ENCODE measurements at places on chromosomes 7 and 10.

- no peak for DNase-seq
Measured at GRCh38 chr7:20284003-20284770, 46.5 kb upstream of the ITGB8 start.

DNA sequence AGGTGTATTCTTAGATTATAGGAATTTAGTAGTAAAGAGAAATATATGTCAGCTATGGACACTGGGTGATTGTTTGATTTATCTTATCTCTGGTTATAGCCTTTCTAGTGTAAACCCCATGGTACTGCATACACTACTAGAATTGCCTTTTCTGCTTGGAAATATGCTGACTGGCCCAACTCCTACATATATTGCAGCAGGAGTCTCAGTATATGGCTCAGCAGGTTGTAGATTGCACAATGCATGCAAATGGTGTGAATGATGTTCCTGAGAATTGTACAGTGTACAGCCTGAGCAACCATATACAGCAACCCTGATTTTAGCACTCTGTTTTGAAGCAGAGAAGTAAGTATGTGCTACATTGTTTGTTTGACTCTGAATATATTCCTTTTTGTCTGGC lies 153.4 kb upstream of the NPY start:
- DNase-seq = no peak

GRCh38 chr10:6044751-6045313 lies 17.3 kb downstream of the IL2RA start:
- peak; percentile 30 for DNase-seq

- no peak for DNase-seq
Measured at GRCh38 chr10:99470327-99470726, 39.9 kb upstream of the GOT1 start.

GRCh38 chr10:3714531-3714930 lies 70.5 kb downstream of the KLF6 start:
- no peak for DNase-seq

GRCh38 chr7:150479023-150479716 lies 28.7 kb downstream of the GIMAP8 start:
- no peak for DNase-seq

- DNase-seq = no peak
Measured at GRCh38 chr7:157464971-157465886, 128.4 kb downstream of the DNAJB6 start.

DNA sequence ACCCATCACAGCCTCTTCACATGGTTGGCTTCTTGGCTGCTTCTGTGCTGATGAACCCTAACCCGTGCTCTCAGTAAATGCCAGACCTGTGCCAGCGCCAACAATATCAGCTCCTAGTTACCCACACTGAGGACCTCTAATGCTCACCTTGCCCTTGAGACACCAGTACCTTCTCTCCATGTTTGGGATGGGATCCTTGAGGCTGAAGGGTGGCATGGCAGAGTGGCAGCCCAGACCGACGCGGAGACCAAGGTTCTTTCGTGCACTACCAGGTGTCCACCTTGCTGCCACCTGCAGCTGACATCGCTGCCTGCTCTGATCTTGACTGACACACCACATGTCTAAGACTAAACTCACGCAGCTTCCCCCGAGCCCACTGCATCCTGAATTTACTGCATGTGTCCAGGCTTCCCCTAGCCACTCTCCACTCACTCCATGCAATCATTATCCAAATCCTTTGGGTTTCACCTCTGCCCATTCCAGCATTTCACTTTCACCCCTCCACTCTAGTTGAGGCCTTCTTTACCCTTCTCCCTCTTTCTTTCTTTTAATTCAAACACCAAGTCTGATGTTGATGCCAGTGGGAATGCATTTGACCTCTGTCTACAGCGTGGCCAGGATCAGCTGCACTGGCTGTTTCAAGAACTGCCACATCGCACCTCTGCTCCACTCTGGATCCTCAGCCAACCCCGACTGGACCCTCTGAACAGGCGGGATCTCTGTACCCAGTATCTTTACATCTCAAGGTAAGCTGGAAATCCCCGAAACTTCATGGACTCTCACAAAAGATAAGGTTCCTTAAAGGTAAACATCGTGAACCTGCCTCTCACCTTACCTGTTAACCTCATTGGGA lies 294.9 kb downstream of the GLRX3 start:
- DNase-seq = no peak

- DNase-seq = no peak
Measured at GRCh38 chr7:131076711-131077181, 250.9 kb upstream of the MKLN1 start.

DNA sequence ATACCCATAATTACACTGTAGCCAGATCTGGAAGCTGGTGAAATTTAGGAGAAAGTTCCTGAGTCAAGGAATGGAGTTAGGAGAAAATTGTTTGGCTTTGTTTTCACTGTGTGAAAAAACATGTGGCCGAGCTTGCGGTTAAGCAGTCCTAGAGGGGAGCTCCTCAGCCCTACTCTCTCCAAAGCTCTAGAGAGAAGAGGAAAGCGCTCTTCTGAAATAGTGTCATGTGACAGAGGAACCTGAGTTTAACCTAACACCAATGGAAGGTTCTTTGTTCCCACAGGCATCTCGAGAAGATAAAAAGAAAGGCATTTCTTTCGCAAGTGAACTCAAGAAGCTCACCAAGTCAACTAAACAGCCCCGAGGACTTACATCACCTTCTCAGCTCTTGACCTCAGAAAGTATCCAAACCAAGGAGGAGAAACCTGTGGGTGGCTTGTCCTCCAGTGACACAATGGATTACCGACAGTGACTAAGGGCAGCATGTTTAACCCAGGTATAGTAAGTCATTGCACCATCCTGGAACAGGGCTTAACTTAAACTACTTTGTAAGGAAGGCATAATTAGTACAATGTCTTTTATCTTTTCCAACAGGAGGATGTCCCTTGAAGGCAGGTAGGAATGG lies 38.0 kb downstream of the NOC3L start:
- DNase-seq = no peak

GRCh38 chr10:95221124-95221523 lies 27.1 kb downstream of the ACSM6 start:
- DNase-seq = no peak

GRCh38 chr10:818010-818409 lies 113.5 kb downstream of the LARP4B start:
- DNase-seq = no peak

DNA sequence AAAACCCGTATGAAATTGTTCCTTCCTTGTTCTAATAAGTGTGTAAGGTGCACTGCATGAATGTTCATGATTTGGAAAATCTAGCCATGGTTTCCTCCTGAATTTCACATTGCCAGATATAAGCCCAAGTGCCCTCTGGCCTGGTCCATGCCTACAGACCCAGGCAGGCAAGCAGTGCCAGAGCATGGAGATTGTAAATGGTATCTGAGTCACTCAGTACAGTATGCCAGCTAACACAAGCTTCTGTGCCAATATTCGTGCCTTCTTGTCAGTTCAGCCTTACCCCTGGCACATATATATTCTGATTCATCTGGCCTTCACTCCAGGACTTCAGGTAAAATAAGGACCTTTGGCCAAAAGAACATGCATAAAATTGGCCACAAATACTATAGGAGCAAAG lies 38.4 kb upstream of the PDE1C start:
- no peak for DNase-seq

DNA sequence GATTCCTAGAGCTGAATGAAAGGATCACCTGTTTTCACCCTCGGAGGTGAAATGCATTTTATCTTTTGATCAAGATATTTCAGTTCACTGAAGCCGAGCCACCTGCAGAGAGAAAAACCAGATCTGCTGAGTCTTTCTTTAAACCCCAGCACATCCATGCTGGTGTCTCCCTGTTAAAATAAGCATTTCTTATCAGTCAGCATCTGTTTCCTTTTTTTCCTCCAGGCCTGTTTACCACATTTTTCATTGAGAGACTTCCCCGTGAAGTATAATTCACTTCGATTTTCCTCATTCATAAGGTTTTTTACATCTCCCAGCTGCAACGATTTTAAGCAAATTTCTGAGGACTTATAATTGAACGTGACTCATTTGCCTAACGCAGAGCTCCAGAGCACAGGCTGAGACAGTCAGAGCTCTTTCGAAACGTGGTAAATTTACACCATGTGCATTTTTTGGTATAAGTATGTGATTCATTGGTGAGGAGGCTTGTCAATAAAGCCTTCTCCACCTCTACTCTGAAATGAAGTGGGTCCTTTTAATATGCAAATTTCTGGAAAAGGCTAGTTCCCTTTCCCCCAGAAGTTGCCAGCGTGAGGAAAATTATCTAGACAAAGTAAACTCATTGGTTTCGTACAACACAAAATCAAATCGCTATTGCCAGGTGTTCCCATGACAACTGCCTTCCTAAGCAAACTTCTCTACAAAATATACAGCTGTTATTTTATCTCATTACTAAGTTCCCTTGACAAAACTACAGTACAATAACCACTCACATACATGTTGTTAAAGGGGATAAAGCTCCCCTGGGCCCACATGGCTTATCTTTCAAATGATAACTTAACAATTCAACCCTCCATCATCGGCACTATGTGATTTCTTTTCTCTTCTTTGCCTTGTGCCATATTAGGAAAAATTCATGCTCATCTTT lies 374.8 kb upstream of the AKR1E2 start:
- no peak for DNase-seq

DNA sequence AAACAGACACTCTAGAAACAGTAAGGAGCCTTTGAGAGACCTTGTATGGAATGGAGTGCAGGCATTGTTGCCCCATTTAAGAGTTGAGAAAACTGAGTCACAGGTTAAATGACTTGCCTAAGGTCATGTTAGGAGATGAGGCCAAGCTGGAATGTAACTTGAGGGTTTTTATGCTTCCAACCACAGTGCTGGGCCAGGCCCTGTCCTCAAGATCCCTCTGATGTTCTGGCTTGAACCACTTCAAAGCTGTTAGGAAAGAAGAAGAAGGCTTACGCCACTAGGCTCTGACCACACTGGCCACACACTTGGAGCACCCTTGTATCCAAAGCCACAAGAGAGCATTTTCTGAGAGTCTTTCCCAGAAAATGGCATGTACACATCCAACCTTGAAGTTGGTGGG lies 42.7 kb downstream of the PLAU start:
- DNase-seq = peak; percentile 16

DNA sequence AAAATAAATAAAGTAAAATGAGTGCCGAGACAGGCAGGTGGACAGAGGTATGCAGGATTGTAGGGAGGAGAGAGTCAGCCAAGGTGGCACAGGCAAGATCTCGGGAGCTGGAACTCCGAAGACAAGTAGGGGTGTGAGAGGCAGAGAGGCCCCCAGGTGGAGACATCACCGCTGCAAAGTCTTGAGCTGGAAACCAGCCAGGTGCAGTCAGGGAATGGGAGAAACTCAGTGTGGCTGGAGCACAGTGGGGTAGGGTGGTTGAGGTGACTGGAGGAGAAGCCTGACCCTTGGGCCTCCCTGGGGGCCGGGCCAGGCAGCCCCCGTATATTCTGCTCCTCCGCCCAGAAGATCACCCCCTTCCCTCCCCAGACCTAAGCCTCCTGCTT lies 4.2 kb downstream of the EPHB4 start:
- no peak for DNase-seq

DNA sequence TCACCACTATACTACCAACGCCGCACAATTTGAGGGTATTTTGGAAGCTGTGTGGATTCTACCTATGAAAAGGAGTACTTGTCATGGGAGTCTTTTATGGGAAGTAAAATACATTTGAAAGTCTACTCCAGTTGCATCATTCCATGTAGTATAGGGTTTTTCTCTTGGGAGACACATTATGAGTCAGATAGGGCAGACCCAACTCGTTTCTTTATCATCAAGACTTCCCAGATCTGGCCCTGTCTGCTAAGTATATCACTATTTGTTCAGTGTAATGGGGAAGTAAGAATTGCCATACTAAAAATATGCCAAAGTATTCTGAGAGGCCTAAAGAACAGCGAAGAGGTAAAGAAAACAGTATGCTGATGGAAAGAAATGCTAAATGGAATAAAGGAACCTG lies 144.2 kb downstream of the SPAG6 start:
- DNase-seq = no peak

- DNase-seq = peak; percentile 56
Measured at GRCh38 chr7:87152897-87153641, 816 bp downstream of the DMTF1 start.

GRCh38 chr10:61763778-61764177 lies 101.0 kb downstream of the CABCOCO1 start:
- DNase-seq = no peak

DNA sequence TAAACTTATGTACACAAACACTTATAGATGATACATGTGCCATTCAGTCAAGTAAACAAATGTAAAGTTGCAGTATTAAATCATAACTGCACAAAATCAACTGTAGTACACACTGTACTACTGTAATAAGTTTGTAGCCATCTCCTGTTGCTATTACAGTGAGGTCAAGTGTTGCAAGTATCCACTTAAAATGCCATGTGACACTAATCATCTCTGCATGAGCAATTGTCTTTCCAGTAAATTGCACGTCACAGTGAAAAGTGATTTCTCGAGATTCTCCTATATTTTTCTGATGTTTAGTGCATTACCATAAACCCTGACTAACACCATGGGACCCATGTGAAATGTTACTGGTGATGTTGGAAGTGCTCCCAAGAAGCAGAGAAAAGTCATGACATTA lies 293.3 kb upstream of the SP4 start:
- no peak for DNase-seq

DNA sequence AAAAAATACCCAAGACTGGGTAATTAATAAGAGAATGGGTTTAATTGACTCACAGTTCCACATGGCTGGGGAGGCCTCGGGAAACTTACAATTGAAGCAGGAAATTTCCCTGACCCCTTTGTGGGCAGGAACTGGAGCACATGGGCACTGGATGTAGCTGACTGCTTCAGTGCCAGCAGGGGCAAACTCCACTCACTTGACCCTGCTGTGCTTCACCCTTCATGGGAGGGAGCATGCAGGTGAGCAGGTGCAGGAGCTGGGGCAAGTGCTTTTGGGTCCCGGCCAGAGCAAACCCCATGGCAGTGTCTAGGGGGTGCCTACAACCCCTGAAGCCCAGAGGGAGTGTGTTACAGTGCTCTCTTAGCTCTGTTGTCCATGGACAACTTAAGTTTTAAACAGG lies 132.6 kb downstream of the AKR1D1 start:
- no peak for DNase-seq

- no peak for DNase-seq
Measured at GRCh38 chr7:24555719-24556118, 17.5 kb upstream of the PALS2 start.

GRCh38 chr10:128312250-128312649 lies 186.0 kb upstream of the MKI67 start:
- DNase-seq = no peak

DNA sequence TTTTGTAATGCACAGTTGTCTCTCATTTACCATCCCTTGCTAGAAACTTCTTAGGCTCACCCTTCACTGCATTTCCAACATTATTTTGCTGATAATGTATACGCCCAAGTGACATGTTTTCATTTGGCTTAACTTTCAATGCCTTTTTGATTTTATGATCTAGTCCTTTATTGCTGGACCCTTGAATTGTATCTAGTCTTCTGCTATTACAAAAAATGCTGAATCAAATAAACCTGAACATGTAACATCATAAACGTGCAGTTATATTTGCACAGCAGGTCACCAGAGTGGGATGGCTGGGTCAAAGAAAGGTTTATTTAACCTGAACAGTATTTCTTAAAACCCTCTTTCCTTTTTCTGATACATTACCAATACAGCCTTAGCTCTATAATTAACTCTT lies 63.0 kb downstream of the MINDY3 start:
- no peak for DNase-seq

All from stimulated activated naive CD8-positive, alpha-beta T cell treated with anti-CD3 and anti-CD28 coated beads, Interleukin-15, Interleukin-2, amounts not matched to agents 100 U/mL and 50 U/mL, for 24 hours (primary cell).